NCI-H1417 treated with DMSO at 0.1 percent for 48 hours (cell line): ENCODE measurements at places on chromosomes 1 and 21.

- DNase-seq = no peak
These were observed 624 bp downstream of the CTSK start for GRCh38 chr1:150807249-150808023.

- no peak for DNase-seq
These were observed 56.4 kb upstream of the SAMSN1 start for GRCh38 chr21:14602382-14602958.

DNA sequence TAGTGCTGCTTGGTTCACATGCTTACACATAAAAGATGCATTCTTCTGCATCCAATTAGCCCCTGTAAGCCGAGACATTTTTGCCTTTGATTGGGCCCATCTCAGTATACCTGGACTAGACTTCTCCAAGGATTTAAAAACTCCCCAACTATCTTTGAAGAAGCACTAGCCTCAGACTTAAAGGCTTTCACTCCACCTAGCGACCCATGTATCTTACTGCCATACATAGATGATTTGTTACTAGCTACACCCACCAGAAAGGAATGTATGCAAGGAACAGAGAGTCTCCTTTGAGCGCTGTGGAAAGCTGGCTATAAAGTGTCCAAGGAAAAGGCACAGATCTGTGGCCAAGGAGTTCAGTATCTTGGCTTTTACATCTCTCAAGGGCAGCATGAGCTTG is 91.7 kb downstream of the LIPI start:
- no peak for DNase-seq

- no peak for DNase-seq
These were observed 816 bp downstream of the E2F2 start for GRCh38 chr1:23530087-23530746.

- DNase-seq = no peak
These were observed 486.6 kb downstream of the SETD4 start for GRCh38 chr21:35573472-35574374.

DNA sequence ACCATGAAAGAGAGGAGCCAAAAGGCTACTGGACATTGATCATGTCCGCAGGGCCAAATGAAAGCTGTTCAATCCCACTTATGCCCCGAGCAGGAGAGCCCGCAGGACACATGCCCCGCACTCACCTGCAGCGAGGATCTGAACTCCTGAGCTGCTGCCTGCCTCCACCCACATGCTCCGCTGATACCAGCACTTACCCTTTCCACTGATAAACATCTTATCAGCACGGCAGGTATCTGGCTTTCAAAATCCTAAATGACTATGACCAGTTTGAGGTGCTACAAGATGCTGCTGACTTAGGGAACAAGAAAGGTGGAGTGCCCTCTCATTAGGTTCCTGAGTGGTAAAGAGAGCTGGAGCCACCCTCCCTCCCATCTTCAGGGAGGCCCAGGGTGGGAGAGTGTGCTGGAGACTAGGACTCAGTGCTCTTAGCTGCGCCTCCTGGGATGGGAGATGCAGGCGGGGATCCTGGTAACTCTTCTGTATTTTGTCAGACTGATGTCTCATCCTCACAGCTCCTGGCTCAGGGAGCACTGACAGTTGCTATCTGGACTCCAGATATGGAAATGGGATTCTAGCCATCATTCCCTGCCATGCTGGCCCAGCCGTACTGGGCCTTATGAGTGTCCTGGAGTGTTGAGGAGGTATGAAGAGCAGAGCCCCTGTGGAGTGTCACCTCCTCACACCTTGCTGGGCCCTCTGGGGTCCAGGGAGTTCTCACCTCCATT is 86.4 kb upstream of the F3 start:
- DNase-seq = no peak

DNA sequence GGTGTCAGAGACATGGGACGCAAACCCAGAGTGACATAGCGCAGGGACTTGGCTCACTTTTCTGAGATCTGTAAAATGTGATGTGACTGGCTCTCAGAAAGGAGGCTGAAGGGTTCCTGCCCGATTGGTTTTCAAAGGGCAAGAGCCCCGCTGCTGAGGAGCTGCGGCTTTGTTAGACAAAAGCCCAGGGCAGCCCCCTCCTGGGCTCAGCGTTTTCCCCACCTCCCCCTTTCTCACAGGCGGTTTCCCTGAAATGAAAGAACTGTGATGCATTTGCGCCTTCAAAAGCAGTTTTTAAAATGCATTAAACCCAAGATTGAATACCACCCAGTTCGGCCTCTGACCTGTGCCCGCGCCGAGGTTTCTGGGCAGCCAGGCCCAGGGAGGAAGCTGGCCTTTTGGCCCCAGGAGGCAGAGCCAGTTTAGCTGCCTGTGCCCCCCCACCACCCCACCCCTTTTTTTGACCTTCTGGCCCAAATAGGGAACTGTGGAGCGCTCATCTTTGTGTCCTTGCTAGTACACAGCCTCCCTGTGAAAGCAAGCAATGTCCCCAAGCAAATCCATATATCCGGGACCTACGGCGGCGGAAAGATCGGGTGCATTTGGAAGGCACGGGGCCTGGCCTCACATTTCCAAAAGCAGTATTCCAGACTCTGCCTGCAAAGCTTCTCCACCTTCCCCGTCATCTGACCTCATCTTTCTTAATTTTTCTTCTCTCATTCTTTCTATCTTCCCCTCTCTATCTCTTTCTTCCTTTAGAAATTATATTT is 28.6 kb downstream of the CD247 start:
- DNase-seq = no peak

- no peak for DNase-seq
These were observed 38.2 kb downstream of the L1TD1 start for GRCh38 chr1:62232871-62233278.

DNA sequence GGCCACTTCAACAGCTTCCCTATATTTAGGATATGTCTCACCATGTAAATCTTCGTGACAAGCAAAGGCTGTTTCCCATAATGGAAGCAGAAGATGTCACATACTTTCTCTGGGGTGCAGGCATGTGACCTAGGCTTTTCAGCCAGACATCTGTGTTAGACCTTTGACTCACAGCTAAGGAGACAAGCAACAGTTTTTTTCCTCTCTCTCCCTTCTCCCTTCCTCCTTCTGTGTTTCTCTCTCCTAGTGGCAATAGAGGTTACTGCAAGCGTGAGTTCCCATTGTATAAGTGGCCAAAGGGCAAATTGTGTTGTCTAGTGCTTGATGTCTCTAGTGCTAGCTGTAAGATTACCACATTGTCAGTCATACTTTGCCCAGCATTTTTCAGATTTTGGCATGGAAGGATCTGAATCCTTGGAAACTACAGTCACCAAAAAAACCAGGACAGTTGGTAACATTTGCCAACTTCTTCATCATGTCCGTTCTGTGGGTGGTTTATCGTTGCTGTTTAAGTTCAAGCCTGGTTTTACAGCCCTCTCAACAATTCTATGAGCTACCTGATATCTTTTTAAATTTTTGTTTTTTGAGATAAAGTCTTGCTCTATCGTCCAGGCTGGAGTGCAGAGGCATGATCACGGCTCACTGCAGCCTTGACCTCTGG is 44.4 kb upstream of the RABGAP1L start:
- no peak for DNase-seq

DNA sequence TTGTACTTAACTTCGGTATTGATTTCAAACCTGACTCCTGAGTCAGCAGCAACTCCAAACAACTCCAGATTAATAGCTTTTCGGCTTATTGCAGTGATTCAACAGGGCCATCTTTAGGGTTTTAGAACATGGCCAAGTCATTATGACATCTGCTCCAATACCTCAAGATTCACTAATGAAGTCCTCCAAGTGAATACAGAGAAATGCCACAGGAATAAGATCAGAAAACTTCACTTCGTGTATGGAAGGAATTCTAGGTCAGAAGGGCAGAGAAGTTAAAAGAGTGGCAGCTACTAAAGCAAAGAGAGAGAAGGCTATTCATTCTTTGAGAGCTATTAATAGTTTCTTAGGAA is 7.6 kb upstream of the C1orf116 start:
- no peak for DNase-seq

DNA sequence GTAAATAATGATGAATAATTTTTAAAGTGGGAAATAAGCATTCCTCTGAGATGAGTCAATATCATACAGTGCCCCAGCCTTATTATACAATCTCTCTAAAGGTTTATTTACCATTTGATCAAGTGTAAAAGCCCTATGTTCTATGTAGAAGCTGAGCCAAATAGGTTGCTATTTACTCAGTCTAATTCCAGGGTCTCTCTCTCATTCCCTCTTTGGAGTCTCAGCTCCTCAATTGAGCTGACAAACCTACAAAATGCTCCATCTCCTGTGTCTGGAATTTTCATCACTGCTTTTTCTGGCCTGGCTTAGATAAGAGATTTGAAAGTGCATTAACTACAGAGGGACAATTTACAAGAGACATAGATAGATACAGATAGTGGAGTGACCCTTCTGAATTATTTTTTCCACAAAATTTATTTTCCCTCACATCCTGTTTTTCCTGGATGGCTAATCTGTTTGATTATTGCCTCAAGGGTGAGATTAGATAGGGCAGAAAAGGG is 24.8 kb upstream of the USH2A start:
- no peak for DNase-seq

GRCh38 chr1:54462597-54463258 is 56.5 kb upstream of the SSBP3 start:
- DNase-seq = no peak

GRCh38 chr1:156845055-156845952 is 13.6 kb downstream of the INSRR start:
- no peak for DNase-seq

GRCh38 chr1:241311056-241311746 is 45.8 kb downstream of the RGS7 start:
- DNase-seq = no peak

DNA sequence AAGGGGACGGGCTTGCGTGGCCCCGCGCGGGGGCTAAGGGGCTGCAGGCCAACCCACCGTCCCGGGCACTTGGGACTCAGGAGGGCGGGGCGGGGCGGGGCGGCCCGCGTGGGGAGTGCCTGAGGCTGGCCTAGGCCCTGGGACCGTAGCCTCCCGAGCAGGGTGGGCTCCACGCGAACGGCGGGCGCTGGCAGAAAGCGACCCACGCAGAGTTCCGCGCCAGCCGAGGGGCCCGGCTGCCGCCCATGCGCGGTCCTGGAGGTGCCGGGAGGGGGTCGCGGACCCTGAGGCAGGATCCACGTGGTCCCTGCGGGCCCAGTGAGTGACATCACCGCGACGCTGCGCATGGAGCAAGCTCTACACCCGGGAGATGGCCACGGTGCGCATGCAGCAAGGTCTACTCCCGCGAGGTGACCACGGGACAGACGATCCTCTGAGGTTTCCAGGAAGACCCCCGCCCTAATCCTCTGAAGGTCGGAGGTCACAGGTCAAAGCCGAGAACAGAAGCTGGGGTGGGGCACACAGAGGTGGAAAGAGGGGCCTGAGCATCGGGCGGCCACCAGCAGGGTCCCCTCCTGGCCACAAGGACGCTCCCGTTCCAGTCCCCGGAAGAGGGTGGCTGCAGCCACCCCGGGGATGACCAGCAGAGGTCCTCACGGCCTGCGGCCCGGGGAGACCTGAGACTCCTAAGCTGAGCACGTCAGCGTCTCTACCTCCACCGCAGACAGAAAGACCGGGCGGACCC is 13.5 kb upstream of the SLC19A1 start:
- peak; percentile 40 for DNase-seq

DNA sequence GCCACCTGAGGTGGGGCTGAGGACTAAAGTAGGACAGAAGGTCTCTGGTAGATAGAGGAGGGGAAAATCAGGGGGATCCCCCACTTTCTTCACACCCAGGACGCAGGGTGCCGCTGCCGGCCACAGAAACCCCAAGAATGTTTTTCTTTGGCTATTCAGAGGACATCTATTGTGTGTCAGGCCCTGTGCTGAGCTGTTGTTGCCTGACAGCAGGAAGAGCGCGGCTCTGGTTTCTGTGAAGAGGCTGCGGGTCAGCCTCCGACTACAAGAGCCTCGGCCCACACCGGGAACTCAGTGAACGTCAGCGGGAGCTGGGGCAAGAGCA is 407 bp upstream of the PIGV start:
- DNase-seq = no peak

DNA sequence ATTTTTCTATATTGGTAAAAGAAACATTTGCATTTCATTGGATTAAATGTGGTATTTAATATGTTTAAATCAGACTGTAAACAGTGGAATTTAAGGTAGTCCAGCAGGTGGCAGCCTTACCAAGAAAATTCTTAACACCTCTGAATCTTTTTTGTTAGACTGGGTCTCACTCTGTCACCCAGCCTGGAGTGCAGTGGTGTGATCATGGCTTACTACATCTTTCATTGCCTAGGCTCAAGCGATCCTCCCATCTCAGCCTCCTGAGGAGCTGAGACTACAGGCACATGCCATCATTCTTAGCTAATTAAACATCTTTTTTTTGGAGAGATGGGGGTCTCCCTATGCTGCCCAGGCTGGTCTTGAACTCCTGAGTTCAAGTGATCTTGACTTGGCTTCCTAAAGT is 98.8 kb downstream of the RABGAP1L start:
- DNase-seq = no peak

DNA sequence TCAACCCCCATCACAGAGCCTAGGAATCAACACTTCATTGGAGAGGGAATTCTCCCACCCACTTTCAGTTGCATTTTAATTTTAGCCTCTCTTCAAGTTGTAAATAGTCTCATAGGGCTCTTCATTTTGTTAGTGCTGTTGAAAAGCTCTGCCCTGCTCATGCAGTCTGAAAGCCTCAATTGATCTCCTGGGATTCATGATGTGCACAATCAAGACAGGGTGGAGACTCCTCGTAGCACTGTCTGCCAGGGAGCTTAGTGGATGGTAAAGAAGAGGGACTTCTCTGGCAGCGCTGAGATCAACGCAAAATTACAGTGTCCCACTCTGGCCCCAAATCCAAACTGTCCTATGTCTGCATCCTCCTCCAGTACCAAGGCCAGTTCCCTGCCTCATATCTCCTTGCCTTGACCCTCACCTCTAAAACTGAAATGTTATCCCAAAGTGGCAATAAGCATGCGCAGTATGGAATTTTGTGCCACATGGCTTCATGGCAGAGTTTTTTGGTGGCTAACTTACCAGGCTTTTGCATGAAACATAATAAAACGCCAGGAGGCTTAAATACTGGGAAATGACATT is 282.2 kb downstream of the CACNA1E start:
- DNase-seq = no peak

- DNase-seq = no peak
These were observed 48.1 kb downstream of the DNAJC6 start for GRCh38 chr1:65357291-65357960.

- no peak for DNase-seq
These were observed 51.7 kb downstream of the SKI start for GRCh38 chr1:2279817-2280216.

GRCh38 chr1:86423473-86423872 is 498 bp upstream of the CLCA2 start:
- DNase-seq = no peak

DNA sequence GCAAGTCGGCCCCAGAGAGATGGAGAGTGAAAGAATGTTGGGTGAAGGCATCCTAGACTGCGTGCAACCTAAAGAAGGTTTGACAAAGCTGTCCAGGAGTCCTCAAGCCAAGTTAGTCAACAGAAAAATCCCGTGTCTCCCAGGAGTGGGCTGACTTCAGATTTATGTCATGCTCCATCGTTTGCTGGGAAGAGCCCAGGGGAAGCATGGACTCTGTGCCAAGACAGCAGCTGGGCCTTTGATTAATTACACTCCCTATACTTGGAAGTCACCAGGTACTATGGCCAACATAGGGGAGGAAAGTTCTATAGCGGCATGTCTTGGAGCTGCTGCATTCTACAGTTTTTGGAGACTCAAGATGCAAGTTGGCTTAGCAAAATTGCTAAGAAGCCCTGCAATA is 247.4 kb downstream of the KAZN start:
- no peak for DNase-seq
